Stimulated activated CD4-positive, alpha-beta T cell treated with anti-CD3 and anti-CD28 coated beads, Interleukin-4, amount 100 ng/mL, for 48 hours (primary cell): ENCODE measurements at places on chromosomes 7 and 10.

- no peak for DNase-seq
Observed at GRCh38 chr10:77037735-77038403, 599.7 kb downstream of the KCNMA1 start.

GRCh38 chr7:84675633-84676034 lies 481.0 kb upstream of the SEMA3A start:
- DNase-seq, result no peak

GRCh38 chr10:122847782-122848604 lies 2.3 kb upstream of the CUZD1 start:
- DNase-seq, result no peak

- DNase-seq, result no peak
Observed at GRCh38 chr10:67319976-67320375, 376.0 kb downstream of the CTNNA3 start.

DNA sequence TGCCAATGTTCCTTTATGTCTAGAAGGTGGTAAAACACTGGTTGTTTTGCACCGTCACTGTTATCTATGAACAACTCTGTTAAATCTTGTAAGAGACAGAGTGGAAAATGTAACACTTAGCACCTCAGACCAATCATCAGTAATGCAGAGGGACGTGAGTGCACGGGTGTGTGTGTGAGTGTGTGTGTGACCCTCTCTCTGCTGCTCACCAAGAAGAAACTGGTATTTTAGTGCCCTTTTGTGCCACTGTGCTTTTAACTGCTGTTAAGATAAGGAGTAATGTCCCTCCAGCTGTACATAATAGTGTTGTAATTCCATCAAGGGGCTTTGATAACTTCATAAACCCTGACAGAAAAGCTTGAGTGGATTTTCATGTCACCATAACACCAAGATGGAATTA lies 130.1 kb downstream of the CREB5 start:
- no peak for DNase-seq

DNA sequence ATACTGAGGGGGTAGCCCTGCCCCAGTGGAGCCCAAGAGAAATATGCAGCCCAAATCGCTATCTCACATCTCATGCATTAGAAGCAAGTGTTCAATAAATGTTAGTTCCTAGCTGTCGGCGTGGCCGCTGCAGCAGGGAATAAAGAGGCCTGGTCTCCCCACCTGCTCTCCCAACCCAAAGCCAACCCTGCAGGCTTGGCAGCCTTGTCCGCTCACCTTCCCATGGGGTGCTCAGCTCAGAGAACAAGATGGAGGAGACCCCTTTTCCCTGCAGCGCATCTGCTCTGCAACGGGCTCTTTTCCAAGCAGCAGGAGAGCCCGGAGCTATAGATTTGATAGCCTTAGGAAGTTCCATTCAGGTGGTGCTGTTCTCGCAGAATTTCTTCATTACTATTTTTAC lies 12.0 kb upstream of the DOCK1 start:
- DNase-seq, result no peak

DNA sequence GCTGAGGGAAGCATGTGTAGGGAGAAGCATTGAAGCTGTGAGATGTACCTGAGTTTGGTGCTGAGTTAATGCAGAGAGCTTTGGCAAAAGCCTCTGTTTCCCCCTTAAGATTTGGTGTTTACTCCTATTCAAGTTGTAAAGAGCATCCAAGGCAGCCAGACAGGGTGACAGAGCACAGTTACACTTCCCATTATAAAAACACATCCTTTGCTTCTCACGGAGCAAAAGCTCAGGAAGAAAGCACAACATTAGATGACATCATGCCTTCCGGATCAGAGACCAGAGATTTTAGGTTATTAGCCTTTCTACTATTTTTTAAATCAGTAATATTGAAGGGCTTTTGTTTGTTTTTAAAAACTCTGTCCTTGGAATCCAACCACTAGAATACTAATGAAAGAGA lies 182.9 kb downstream of the DOCK4 start:
- no peak for DNase-seq

- no peak for DNase-seq
Observed at GRCh38 chr7:148434887-148435286, 155.7 kb upstream of the C7orf33 start.

DNA sequence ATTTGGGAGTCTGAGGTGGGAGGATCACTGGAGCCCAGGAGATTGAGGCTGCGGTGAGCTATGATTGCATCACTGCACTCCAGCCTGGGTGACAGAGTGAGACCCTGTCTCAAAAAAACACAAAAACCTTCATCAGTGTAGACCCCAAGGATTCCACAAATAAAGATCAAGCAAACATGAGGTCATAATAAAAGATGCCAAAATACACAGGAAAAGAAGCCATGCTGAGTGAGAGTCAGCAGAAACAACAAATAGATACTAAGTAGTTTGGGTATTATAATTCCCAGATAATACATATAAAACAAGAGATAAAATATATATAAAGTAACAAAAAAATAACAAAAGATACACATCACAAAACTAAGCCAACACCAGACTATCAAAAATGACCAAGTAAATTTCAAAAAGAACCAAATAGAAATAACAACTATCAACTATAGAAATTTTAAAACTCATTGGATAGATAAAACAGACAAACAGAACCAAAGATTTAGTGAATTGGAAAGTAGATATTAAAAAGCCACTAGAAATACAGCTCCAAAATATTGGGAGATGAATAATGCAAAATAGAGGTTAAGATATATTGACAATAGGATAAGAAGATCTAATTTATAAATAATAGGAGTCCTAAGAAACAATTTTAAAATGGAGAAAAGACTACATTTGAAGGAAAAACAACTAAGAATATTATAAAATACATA lies 48.9 kb upstream of the FHIP2A start:
- DNase-seq, result no peak

DNA sequence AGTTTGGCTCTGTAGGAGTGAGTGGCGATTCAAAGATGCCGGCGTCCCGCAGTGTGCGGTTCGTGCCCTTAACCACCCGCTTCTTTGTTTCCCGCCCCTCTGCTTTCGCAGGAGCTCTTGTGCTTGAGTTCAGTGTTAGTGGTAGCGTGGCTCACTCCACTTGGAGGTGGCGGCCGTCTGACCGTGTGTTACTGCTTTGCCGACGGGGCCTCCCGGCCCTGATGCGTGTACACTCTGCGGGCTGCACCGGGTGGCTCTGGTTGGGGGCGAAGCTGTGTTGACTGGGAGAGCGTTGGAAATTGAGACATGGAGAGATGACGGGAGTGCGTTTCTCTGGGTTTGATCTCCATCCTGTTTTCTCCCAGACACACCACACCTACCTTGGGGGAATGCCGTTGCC lies 31.4 kb downstream of the SHH start:
- DNase-seq, result no peak

DNA sequence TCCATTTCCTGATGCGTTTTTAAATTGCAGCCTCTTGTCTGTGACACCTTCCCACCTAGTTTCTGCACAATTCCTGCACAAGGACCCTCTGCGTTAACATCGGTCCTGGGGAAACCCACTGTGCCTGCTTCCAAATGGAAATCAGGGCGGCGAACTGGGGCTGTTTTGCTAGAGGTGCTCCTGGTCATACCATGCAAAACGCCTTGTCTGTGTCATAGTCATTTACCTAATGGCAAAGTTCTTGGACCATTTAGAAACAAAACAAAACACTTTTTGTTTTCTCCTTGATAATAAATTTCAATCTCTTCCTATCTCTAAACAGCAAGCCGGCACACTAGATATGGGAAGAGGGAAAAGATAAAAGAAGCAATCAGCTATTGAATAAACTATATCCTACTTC lies 206.9 kb upstream of the KLF14 start:
- no peak for DNase-seq

GRCh38 chr10:88194041-88194887 lies 330.8 kb downstream of the PTEN start:
- DNase-seq, result no peak
